ENCODE measurements at places on chromosomes 2 and 18. TPM values are rescaled to one million over a fixed set of nuclear protein-coding genes. Genes with fewer than 3 reads are reported as not detected.

DNA sequence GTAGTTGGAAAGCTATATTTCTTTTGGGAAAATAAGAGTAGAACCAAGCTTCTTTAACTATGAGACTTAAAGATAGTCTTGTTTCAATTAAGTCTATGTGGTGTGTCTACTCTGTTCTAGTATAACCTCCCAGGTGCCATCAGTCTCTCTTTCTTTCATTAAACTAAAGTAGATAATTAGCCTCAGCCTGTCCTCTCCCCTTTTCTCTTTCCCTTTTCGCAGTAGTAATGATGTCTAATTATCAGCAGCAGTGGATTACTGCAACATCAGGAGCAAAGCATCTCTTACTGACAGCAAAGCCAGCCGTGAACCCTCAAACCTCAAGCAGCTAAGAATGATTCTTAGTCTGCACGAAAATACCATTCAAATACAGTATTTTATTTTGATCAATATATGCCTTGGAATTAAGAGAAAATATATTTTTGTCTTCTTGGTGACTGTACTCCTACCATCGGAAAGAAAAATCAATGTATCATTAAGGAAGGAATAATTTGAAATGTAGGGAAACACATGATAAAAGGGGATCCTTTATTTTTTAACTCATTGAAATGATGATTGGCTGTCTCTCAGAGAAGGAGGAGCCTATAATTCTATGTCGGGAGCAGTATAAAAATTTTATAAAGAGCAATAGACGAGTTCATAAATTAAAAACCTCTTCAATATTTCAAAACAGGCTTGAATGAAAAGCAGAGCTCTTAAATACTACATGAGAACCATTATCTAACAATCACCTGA lies 4.5 kb downstream of the NOL4 start:
- DNase-seq = no peak

- no peak for DNase-seq
Measured at GRCh38 chr18:5449858-5450509, 93.8 kb downstream of the EPB41L3 start.

DNA sequence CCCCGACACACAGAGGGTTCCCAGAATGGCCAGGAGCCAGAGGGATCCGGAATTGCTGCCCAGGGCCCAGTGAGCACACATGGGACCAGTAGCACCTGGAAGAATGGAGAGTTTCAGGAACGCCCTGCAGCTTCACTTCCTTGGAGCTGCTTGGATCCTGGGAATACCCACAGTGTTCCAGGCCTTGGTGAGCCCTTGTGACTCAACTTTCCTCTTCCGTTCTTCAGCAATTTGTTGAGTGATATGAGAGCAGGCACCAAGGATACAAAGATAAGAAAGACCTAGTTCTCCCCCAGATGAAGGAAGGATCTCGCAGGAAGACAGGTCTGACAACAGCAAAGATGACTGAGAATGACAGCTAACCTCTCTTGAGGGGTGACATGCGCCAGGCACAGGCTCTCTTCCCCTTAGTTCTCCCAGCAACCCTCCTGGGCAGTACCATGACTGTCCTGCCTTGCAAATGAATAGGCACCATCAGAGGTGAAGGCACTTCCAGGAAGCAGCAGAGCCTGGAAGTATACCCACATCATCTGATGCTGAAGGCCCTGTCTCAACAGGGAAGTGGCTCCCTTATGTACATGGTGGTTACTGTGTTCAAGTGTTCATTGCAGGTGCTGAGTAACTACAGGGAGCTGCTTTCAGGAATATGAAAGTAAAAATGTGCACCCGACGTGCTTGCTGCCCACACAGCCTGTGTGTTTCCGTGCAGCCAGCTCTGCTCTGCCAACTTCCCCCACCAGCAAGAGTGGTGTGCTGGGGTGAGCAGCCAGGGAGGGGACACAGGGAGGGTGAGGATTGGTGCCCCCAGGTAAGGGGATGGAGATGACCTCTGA lies 116.2 kb downstream of the STPG4 start:
- DNase-seq = peak; percentile 73

DNA sequence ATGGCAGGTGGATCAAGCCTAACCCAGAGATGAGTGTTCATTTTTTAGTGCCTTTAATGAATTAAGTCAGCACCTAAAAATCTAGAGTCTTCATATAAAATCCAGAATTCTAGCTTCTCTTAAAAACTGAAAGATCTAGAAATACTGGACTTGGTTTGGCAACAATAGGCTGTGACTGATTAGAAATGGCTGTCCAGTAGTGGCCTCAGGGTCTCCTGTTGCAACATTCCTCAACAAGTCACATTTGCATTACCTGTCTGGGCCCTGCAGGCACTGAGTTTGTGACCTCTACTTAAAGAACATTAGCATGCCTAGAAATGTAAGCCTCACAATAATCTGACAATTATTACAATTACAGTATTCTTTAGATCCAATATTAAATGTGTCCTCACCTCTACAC lies 33.1 kb downstream of the MBD2 start:
- no peak for DNase-seq

The XIRP2 gene
- not detected for total RNA-seq

Data from activated CD4-positive, alpha-beta T cell treated with anti-CD3 and anti-CD28 coated beads for 36 hours (primary cell).